Urothelium cell line (cell line): ENCODE measurements at places on chromosomes 4 and X.

GRCh38 chrX:107700317-107700774, 72.0 kb downstream of the PRPS1 start:
- DNase-seq: no peak

GRCh38 chr4:142913461-142914030, 67.4 kb upstream of the INPP4B start:
- DNase-seq: no peak

DNA sequence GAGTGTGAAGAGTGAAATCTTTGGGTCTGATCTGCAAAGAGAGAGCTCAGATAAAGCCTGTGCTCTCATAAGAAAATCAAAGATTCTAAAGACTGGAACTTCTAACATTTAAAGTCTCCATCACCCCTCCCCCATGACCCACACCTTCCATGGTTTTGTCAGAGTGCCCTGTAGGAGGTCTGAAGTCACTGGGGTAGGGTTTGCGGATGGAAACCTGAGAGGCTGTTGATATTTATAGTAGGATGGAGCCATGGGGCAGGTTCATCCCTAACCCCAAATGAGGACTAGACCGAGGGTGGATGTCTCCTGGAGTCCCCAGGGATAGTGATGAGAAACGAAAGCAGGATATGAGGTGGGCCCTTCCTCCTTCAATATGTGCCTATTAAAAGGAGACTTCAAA, 28.4 kb upstream of the NLGN4X start:
- DNase-seq: no peak

DNA sequence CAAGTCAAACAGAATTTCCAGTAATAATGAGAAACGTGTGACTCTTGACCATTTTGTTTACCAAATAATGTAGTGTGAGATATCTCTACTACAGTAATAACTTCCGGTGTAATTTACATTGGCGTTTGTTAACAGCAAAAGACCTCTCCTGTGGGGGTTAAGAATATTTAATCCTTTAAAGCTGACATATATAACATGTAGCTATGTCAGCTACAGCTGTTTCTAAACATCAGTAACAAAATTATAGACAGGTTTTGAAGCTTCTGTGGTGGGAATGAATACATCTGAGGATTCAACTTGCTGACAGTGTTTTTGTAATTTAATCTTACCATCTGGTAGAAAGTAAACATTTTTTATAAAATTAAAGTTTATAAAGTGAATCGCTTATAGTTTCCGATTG, 73.6 kb upstream of the TENM3 start:
- DNase-seq: no peak

GRCh38 chr4:83125738-83126141, 11.2 kb upstream of the PLAC8 start:
- no peak for DNase-seq

- peak; percentile 3 for DNase-seq
Measured at GRCh38 chrX:23008431-23009099, 8.8 kb downstream of the DDX53 start.

- no peak for DNase-seq
Measured at GRCh38 chr4:166498546-166498945, 625.5 kb downstream of the TLL1 start.

DNA sequence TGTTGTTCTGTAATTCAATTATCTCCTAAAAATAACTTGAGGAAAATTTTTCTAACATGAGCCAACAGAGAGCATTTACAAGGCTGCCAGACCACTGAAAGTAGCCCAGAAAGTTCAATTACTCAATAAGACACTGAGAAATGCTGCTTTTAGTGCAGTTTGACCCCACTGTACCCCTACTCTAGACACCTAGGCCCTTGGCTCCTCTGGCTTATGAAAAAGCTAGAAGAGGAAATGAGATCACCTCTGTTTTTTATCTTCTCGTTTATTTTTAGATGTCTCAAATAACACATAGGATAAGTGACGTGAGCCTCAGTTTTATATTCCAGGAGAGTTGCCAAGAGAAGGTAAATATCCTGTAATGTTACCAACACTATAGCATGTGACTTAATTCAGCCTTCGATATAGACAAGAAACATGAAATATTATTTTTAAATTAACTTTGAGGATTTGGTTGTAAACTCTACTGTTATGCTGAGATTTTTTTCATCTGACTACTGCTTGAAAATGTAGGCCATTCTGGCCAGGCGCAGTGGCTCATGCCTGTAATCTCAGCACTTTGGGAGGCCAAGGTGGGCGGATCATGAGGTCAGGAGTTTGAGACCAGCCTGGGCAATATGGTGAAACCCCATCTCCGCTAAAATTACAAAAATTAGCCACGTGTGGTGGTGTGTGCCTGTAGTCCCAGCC, 24.4 kb downstream of the TNIP3 start:
- DNase-seq: no peak

- no peak for DNase-seq
Measured at GRCh38 chr4:157838366-157838765, 334.5 kb downstream of the GASK1B start.

GRCh38 chr4:133146574-133147241, 2.4 kb upstream of the PCDH10 start:
- DNase-seq: peak; percentile 43

DNA sequence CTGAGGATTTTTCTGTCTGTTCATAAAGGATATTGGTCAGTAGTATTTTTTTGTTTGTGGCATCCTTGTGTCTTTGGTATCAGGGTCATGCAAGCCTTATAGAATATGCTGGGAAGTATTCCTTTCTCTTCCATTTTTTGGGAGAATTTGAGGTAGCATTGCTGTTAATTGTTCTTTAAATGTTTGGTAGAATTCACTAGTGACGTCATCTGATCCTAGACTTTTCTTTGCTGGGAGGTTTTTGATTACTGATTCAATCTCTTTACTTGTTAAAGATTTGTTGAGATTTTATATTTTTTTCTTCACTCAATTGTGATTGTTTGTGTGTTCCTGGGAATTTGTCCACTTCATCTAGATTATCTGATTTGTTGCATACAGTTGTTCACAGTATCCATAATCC, 234.4 kb upstream of the ATP6AP2 start:
- no peak for DNase-seq

DNA sequence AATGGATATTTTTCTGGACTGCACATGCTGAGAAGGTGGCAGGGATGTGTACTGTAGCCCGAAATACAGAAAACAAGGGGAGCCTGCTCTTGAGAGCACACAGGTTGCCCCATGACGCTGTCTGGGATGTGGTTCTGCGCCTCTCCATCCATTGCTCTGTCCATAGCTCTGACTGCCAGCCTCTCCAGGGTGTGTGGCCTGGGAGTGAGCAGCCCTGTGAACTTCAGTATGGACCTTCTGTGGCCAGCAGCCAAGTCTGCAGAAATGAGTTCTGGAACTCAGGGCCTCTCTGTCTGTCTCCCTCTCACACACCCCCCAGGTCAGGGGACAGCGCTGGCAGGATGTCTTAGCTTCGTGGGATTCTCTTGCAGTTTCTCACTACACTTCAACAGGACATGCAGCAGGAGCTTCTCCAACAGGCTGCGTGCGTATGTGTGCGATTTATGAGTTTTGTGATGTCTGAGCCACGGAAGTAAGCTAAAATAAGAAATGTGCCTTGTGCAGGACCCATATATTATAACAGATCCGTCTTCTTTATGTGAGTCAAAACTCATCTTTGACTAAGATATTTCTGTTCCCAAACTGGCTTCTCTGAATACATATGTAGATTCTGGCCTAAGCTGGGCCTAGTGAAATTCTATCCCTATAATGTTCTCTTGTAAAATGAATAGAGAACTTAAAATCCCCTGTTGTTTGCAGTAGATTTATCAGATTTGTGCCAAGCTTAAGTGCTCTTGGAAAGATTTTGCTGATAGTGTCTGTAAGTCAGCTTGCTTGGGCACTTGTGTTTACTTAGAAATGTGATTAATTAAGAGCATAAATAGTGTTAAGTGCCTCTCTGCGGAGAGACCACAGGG, 40.0 kb downstream of the PROM1 start:
- DNase-seq: no peak

DNA sequence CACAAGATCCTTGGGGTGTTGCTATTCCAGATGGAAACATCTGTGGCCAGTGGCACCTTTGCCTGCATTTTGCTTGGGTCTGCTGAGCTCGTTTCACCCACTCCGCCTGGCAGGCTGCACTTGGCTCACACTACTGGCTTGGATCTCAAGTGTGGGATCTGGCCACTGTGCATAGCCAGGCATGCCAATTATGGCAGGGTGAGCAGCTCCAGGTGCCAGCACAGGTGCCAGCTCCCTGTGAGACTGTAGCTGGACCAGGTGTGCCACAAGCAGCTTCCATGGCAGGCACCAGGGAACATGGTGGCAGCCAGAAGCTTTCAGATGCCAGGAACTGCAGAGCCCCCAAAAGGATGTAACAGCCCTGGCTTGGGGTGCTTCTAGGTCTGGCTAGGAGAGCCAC, 463.8 kb upstream of the PABPC4L start:
- no peak for DNase-seq

DNA sequence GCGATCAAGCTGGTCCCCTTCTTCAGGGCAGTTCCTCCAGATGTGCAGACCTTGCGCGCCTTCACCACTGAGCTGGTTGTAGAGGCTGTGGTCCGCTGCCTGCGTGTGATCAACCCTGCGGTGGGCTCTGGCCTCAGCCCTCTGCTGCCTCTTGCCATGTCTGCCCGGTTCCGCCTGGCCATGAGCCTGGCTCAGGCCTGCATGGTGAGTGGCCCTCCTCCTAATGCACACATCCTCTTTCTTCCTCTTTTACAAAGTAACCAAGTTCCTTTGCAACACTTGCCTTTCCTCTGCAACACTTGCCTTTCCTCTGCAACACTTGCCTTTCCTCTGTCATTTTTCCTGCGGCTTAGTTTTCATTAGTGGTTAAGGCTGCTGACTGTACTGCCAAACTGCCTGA, 1.8 kb downstream of the CCDC22 start:
- DNase-seq: no peak

DNA sequence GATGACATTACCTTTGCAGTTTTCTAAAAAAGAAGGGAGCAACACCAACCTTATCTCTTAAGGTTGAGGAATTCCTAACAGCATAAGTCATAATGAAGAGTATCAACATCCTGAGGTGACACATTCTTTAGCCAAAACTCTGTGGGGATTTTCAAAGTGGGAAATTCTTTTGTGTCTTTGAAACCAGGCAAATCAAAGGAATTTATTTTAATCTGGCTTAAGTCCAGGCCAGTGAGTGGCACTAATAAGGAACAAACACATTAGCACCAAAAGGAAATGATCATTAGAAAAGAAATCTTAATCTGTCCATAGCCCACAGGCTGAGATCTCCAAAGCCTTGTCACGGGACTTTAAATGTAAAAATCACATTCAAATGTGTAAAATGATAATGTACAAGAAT, 110.1 kb downstream of the LARP7 start:
- DNase-seq: peak; percentile 38

DNA sequence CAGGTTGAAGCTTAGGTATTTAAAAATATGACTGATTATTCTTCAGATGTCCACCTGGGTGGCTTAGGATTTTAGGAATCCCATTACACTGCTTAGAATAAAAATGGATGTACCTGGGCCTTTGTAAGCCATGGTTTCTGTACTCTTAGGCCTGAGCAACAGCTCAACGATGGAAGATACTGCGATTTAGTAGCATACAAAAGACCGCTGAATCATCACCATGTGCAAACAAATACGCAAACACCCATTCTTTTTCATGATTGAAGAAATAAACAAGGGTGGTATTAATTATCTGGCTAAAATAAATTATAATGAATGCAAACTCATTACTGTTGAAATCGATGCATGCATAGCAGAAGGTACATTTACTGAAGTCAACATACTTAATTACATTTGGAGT, 188.9 kb downstream of the ZNF330 start:
- DNase-seq: no peak

GRCh38 chrX:138008281-138008680, 442.4 kb downstream of the ZIC3 start:
- DNase-seq: no peak

DNA sequence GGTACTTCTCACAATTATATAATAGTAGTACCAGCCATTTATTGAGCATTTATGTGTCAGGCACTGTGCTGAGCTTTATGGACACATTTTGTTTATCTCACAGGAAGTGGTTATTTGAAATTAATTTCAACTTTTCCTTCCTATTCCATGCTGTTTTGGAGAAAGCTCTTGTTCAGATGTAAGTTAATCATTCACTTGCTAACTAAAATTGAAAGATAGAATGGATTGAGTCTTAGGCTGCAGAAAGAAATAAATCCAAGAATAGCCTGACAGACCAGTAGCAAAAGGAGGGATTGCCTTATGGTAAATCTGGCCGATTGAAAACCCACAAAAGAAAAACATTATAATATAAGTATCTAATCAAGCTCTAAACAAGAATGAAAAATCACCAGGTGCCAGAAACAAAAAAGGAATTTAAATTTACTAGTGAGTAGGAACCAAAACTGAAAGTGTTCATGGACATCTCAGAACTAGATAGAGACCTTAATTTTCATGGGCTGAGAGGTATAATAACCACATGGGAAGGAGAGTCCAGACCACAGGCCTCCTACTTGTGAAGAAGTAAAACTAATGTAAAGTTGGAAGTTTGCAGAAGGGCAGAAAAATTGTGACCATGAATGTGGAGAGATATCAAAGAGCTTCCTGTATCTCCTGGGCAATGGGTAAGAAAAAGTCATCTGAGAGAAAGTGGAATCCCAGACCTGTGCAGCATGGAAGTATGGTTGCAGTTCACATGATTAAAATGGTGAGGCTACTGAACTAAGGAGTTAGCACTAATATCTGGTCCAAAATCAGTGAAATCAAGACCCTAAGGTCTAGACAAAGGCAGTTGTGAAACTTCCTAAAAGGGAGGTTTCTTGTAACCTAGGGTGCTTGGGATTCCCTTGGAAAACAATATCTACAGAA, 38.0 kb downstream of the RADX start:
- DNase-seq: no peak

DNA sequence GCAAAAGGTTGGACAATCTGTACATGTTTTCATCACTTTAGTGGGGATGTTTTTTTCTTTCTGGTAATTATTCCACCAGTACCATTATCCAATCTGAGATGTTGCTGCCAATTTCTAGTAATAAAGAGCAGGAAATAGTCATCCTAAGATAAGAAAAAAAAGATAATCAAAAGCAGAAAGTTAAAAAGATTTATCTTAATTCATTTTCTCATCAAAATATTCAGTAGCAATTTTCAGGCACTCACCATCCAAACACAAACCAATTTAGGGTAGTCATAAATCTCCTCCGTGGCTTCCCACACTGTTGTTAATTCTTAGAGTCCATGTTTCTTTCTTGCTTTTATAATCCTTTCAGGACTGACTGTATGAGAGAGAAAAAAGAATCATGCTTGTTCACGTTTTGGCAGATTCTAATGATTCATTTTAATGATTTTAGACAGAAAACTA, 263.7 kb upstream of the UGT8 start:
- no peak for DNase-seq

GRCh38 chr4:41374490-41374889, 117.8 kb downstream of the UCHL1 start:
- DNase-seq: no peak

GRCh38 chr4:122577808-122578781, 42.8 kb downstream of the IL21 start:
- peak; percentile 57 for DNase-seq

- no peak for DNase-seq
Measured at GRCh38 chr4:78528327-78528726, 23.2 kb upstream of the ANXA3 start.

DNA sequence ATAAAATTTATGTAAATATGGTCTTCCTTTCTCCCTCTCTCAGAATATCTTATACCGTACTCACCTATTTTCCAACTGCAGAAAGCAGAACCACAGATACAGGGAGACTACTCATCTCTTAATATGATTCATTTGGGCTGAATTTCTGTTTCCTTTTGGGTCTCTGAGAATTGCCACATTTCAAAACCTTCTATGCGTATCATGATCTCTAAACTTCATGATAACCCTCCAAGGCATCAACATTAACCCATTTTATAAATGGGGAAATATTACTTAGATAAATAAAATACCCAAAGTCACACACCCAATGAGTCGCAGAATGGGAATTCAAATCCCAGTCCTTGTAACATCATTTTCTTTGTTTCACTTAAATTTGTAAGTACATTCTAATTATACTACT, 16.6 kb upstream of the PRDM8 start:
- DNase-seq: no peak
